Stimulated activated CD4-positive, alpha-beta T cell treated with anti-CD3 and anti-CD28 coated beads, Interleukin-12 subunit alpha, Interleukin-12 subunit beta, amount 100 ng/mL, for 24 hours (primary cell): ENCODE measurements at places on chromosomes 12 and 14.

DNA sequence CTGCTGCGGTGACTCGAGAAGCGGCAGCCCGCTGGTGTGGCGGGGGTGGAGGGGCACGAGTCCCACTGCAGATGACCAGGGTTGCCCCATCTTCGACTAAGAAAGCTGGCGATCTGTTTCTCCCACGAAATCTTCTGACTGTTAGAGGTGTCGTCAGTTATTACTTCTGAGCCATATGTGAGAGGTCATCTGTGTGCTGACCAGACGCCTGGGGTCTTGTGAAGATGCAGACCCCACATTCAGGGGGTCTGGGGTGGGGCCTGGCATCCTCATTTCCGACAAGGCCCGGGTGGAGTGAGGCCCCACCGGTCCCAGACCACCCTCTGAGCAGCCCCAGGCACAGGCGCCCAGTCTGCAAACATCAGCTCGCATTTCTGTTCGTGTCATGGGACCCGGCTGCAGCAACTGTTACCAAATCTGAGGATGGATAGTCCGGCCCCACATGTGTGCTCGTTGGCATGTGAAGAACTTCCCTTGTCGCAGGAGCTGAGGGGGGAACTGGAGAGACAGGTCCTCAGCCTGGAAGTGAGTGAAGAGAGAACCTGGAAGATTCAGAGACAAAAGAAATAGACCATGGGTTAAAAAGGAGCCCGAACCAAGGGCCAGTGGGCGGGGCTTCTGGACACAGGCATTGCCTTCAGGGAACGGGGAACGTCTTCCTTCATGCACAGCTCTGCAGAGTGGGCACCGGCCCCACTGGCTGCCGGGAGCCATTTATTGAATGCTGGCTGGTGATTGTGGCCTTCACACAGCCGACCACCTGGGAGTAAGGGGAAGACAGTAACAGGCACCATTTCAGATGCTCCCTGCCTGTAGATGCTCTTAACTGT is 135.2 kb downstream of the ADGRD1 start:
- no peak for DNase-seq

DNA sequence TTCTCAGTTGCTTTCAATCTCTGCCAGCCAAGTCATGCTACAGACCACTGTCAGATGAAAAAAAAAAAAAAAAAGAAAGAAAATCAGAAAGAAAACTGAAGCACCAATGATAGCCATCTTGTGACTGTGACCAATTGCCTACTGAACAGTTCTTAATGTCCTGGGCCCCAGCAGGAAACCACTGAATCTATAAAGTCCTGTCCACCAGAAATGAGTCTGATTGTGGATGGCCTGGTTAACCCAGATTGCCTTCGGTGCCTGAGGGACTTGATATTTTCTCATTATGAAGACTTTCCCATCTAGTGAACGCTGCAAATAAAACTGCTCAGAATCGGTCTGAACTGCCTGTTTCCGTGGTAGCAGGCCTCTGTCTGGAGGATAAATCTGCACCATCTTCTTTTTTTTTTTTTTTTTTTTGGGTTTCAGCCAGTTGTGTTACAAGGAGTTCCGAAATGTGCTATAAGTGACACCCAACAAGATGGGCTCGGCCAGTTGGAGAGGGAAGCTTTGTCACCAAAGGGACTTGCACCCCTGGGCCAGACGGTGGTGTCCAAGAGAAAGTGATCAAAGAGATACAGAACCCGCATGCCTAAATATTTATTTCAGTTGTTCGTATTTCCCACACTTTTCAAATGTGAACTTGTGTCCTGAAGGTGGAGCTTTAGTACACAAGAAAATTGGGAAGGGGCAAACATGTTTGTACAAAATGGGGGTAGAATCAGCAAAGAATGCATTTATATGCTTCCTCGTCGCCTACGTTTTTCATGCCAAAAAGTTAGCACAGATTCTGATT is 3.0 kb upstream of the PLXNC1 start:
- DNase-seq: no peak

DNA sequence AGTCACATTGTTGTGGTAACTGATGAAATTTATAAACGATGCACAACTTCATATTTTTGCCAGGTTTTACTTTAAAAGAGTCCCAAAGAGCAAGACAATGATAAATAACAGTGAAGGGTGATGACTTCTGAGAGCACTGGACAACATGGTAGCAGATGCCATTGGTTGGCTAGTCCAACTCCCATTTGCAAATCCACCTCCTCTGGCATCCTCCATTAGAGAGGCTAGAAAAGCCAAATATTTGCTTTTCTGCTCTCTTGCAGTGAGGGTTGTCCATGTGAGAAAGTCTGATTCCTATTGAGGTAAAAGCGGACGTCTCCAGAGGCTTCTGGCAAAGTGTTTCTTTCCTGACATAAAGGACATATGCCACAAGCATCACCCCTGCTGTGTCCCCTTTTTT is 89.6 kb upstream of the BMP4 start:
- no peak for DNase-seq

GRCh38 chr14:65880507-65880906 is 468.0 kb downstream of the FUT8 start:
- no peak for DNase-seq

DNA sequence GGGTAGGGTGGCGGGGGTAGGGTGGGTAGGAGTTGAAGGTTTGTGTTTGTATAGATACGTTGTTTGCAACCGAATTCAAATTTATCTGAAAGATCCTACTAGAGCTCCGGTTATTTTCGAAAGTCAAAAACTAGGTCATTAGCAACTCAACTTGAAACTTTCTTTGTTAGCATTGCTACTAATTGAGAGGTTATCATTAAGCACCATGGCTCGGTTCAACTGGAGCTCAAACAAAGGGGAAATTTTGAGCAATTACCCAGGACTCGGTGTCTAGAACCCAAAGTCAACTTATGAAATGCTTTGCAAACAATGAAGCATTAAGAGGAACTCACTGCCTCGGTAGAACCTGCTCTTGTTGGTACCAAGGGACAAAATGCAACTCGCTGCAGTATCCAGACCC is 207.7 kb downstream of the BCAT1 start:
- no peak for DNase-seq

DNA sequence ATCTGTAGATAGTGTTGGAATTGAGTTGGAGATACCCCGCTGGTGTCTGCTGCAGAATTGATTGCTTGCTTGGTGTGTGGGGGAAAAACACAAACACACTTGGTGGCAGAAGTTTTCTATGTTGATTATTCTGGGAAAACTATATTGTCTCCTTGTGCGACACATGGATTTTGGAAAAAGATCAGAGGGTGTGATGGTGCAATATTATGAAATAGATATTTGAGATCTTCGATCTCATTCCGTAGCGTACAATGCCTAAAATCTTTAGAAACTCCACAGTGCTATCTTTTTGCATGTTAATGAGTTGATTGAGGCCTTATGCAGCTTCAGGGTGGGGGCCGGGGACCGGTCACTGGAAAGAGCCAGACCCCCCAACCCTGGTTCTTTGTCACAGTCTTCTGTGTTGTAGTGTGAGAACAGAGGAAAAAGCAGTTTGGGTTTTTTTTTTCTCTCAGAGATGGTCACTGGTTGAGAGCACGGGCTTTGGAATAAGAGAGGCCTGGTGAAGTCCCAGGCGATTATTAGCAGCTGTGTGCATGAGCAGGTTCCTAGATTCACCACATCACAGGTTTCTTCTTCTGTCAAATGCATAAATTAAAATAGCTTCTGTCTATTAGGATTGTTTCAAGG is 88.2 kb downstream of the ST8SIA1 start:
- DNase-seq: no peak

GRCh38 chr12:46473634-46474329 is 101.2 kb upstream of the SLC38A2 start:
- DNase-seq: no peak

DNA sequence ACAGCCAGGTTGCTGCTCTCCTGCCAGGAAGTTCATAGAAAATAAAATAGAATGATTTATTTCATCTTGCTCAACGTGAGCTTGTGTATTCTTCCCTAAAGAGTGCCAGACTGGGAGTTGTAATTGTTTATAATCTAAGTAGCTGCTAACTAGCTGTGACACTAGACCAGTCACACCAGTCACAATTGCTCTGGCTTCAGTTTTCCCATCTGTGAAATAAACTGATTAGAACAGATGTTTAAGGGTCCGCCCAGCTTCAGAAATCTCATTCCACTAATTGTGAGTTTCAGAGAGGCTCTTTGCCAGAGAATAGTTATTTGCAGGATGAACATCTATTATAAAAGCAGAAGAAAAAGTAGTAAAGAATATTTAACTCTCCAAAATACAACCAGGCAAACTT is 55.6 kb upstream of the ZDHHC17 start:
- no peak for DNase-seq

DNA sequence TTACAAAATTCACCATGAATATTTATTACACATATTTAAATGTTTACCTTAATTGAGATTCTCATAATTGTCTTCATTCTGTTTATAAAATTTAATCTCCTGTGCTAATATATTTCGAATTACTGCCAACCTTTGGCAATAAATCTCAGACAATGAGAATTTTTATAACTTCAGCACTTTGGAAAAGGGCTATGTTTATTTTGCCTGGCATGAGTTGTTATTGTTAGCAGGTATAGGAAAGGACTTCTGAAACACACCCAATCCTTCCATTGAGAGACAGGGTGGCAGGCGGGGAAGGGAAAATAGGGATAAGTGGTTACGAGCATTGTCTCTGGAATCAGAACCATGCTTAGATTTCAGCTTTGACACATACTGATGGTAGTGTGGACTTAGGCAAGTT is 12.1 kb upstream of the MSRB3 start:
- no peak for DNase-seq

GRCh38 chr12:102005256-102005655 is 56.5 kb downstream of the WASHC3 start:
- DNase-seq: no peak
